WTC11 (cell line): ENCODE measurements at places on chromosomes 11 and 22.

DNA sequence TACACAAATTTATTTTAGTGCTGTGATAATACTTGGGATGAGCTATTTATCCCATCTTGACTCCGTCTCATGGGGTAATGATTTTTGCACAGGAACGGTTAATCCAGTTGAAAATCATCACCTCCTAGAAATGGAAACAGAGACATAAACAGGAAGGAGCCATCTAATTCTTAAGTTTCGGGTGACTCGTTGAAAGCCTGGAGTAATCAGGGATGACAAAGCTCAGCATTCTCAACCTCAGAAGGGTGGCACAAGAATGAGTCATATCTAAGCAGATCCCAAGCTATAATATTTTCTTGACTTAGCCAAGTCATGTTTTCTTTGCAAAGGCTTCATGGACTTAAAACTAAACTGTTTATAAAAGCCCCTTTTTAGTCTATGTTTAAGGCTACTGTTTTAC is 280.8 kb upstream of the CCDC90B start:
- DNase-seq, result no peak

- no peak for DNase-seq
Observed at GRCh38 chr11:95066716-95067038, at the start of gene SRSF8. SRSF8 (plus strand) TSS chr11:95066919; CDS start chr11:95067227, 308 bp downstream.

GRCh38 chr11:73386016-73386415 is 9.8 kb downstream of the RELT start:
- no peak for DNase-seq

GRCh38 chr11:90220391-90220790 is 2.5 kb downstream of the CHORDC1 start:
- DNase-seq, result no peak

DNA sequence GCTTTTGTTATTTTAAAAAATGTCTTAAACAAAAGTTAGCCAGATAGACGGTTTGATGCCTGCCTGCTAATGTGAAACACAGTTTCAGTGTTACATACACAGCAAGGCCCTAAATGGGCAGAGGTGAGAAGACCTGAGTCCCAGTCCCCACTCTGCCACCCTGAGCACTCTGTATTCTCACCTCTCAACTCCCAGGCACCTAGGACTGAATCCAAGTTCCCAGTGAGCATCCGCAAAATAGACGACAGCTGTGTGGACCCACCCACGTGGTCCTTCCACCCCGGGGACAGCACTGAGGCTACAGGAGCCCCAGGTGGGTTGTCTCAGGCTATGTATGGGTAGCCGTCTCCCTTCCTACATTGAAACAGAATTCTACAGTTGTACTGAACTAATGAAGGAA is 111.5 kb downstream of the RPL27A start:
- no peak for DNase-seq

DNA sequence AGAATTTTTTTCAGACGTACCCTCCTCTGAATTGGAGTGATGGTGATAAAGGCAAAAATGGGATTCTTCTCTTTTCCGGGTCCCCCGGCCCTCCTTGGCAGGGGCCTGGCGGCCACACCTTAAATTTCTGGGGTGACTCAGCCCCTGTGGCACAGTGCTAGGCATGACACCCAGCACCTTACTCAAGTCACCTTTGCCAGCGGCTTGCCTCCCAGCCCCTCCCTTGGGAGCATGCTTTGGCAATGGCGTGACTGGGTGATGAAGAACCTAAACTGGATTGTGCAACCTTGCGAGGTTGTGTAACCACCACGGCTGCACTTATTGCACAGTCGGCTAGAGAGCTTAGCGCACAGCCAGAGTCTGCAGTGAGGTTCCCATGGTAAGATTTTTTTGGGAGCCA is 16.2 kb upstream of the LDLRAD3 start:
- no peak for DNase-seq

DNA sequence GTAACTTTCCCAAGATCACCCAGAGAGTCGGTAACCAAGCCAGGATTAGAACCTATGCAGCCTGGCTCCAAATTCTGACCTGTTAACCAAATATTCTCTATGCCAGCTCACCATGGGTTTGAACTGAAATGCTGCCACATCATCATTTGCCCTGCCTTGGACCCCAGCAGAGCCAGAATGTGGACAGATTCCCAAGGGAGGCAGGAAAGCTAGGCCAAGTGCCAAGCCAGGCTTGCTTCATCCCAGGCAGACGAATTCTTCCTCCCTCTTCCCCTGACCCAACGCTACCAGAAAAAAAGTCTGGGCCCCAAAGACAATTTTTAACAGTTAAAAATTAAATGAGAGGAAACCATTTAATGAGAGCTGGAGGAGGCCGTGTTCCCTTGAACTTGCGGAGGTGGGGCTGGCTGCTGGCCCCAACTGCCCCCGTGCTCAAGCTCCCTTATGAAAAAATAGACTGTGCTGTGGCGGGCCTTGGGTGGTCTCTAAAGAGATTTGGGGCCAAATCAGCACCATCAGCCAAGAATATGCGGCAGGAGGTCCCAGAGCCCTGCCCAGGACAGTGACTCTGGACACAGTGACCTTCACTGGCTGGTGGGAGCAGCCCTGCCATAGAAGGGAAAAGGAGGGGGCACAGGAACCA is 184.1 kb upstream of the SYT13 start:
- no peak for DNase-seq

DNA sequence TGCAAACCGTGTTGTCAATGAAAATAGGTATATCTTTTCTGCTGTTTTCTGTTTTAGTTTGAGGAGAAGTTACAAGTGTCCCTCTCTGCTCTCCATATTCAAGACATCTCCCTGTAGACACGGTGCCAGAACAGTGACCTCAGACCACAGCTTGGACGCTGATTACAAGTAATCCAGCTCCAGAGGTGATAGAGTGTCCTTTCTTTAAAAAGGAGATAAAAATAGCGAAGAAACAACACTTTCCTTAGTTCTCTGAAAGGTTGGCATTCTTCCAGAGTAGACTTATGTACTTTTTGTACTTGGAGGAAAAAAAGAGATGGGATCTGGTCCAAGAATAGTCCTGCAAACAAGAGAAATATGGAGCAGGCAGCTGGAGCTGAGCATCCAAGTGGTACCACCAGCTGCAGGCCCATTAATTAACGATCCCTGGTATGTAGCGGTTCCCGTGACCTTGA is 43.0 kb upstream of the WT1 start:
- DNase-seq, result no peak

- no peak for DNase-seq
Observed at GRCh38 chr22:18114495-18114894, 3.9 kb downstream of the TUBA8 start.

DNA sequence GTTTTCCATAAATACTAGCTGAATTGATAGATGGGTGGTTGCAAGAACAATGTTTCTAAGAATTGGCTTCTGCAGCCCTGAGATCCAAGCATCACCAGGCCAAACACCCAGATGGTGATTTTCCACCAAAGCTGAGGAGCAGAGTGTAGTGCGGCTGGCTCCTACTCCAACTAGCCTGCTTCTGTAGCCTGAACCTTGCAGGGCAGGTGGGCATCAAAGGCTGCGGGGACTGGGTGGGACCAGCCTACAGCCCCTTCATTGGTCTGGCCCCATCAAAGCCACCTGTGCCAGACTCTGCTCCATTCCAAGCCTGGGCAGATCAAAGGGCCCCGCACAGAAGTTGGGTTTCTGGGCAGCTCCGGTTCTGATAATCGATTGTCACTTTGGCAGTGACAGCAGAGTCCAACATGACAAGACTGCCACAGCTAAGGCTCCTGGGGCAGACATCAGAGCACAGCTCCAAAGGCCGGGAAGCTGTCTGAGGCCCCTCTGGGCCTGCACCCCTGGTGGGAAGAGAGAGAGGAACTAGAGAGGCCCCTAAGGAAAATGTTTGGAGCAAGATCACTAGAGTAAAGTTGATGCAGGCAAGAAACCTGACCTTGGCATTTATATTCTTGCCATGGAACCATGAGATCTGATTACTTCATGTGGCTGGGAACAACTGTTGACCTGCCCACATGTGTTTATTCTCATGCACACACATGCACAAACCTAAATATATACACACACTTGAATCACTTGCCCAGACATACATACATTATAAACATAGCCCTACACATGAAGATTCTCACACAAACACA is 582.9 kb downstream of the INSC start:
- no peak for DNase-seq

DNA sequence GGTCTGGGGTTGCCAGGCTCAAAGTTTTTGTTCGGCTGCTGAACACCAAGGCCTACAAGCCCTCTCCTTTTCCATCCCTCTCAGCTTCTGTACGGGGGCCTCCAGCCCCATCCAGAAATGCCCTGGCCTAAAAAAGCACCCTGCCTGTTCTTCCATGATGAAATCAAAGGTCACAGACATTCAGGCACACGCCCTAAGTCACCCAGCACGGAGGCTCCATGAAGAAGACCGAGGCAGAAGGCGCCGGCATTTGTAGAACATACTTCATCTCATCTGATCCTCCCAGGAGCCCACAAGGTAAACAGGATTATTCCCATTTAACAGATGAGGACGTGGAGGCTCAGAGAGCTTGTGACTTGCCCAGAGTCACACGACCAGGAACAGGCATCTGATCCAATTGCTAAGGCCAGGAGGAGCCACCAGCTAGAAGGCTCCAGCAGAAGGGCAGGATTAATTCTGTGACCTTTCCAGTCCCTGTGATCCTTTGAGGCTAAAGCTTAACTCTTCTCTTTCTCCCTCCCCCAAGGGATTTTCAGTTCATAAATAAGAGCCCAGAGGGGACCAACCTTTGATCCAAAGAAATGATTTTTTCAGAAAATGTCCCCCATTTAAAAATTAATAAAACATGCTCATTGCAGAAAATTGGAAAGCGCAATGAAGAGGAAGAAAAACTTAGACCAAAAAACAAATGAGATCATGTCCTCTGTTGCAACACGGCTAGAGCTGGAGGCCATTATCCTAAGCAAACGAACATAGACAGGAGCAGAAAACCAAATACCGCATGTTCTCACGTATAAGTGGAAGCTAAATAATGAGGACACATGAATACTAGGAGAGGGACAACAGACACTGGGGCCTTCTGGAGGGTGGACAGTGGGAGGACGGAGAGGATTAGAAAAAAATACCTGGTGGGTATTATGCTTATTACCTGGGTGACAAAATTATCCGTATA is 38.7 kb downstream of the CYTH4 start:
- no peak for DNase-seq

- DNase-seq, result peak; percentile 60
Observed at GRCh38 chr11:43282607-43283440, 29.0 kb upstream of the API5 start.

GRCh38 chr11:2135018-2135569 is 4.1 kb downstream of the IGF2 start:
- no peak for DNase-seq

GRCh38 chr11:120977266-120978137 is 46.4 kb upstream of the TBCEL start:
- no peak for DNase-seq

DNA sequence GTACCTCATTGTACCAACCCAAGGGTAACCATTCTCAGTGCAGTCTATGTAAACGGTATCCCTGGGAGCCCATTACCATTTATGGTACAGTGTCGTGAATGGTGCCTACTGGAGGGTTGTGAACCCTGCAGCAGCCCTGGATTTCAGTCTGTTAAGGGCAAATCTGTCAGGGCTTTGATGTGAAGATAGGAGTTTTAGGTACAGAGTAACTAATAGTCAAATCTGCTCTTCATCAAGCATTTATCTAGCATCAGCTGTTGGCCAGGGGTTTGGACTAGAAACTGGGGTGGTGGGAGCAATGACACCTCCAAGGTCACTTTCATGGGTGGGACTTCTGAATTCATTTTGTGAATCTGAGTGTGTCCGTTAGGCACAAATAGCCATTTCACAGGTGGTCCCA is 50.6 kb upstream of the RFPL3 start:
- no peak for DNase-seq

GRCh38 chr11:18526130-18526520 is 617 bp downstream of the TSG101 start:
- DNase-seq, result no peak

DNA sequence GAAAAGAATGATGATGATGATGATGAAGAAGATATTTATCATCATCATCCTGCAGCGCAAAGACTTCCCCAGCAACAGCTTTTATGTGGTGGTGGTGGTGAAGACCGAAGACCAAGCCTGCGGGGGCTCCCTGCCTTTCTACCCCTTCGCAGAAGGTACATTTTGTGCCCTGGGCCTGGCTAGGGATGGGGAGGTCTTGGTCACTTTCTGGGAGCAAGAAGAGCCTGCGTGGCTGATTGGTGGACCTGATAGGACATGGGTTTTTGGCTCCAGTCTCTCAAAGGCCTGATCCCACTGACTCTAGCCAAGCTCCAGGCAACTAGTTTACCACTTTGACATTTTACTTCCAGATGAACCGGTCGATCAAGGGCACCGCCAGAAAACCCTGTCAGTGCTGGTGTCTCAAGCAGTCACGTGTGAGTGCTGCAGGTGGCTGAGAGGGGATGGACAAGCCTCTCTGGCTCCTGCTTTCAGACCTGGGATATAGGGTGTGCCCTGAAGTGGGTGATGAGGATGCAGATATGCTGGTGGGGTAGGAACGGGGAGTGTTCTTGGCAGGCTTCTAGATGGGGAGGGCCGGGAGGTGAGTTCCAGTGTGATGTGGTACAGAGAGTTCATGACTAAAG is 5.3 kb downstream of the SIDT2 start:
- no peak for DNase-seq

GRCh38 chr11:13262096-13262495 is 15.5 kb upstream of the BMAL1 start:
- DNase-seq, result no peak

DNA sequence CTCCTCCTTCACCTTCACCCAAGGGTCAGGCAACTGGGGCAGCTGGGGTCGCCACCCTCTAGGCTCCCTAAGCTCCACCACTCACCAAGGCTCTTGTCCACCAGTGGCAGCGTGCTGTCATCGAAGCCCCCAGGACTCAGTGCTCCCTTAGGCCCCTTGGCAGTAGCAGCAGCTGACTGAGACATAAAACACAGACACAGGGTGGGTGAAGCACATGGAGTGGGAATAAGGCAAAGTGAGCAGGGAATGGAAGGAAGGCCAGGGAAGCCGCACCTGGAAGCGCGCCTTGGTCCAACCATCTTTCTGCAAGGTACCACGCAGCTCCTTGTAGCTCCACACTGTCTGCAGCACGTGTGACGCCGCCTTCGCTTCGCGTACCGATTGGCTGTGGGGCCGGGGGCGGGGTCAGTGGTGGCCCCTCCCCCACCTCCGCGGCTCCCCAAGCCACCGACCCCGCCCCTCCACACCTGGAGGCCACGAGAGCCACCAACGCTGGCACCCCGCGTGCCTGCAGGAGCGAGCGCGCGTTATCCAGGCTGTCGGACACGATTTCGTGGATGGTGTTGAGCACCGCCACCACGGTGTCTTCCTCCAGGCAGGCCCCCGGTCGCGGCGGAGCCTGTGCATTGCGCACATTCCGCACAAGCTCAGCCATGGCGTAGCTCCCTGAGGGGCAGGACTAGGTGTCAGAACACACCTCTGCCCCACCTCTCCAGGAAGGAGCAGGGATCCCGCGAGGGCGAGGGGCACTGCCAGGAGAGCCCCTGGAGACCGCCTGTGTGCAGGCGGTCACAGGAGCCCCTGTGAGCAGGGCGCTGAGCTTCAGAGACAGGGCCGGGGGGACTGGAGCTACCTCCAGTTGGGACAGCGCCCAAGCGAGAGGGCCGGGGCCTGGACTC is 31.3 kb upstream of the TXNRD2 start:
- peak; percentile 33 for DNase-seq

DNA sequence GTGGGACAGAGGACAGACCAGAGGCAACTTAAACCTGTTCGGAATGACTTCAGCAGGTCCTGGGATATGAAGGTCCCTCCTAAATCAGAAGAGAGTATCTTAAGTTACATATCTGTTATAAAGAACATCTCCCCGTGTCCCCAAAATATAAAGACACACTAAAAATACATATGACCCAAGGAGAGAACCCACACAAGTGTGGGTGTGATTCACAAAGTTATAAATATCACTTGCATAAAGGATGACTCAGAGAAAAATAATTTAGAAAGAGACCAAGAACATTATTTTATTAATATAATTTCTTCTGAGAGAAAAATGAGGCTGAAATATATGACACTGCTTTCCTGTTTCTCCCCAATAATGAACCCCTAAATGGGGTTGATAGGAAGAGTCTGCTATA is 14.2 kb downstream of the OR5B21 start:
- DNase-seq, result no peak
